ENCODE measurements at places on chromosomes 11 and 22. TPM values are rescaled to one million over a fixed set of nuclear protein-coding genes. Genes with fewer than 3 reads are reported as not detected.

KCNJ1 gene
- total RNA-seq, result not detected

MCHR1 gene
- total RNA-seq, result not detected

PHOX2A gene
- total RNA-seq, result not detected

ANKRD49 gene
- 18.4 TPM for total RNA-seq

TSPAN18 gene
- 1.5 TPM for total RNA-seq

IGSF9B gene
- 91.8 TPM for total RNA-seq

OR9Q2 gene
- total RNA-seq, result not detected

NOX4 gene
- not detected for total RNA-seq

OR5B2 gene
- not detected for total RNA-seq

PAMR1 gene
- total RNA-seq, result not detected

WNT11 gene
- 1.2 TPM for total RNA-seq

CECR2 gene
- 0.14 TPM for total RNA-seq

GDPD4 gene
- not detected for total RNA-seq

POU2AF1 gene
- total RNA-seq, result 68.9 TPM

FOSL1 gene
- 32.1 TPM for total RNA-seq

TSPAN32 gene
- 2.4 TPM for total RNA-seq

YDJC gene
- 56.1 TPM for total RNA-seq

OR10A6 gene
- not detected for total RNA-seq

OPCML gene
- total RNA-seq, result not detected

JOSD1 gene
- 90.4 TPM for total RNA-seq

TIMM8B gene
- 89.7 TPM for total RNA-seq

SNX32 gene
- 1.2 TPM for total RNA-seq

CDON gene
- total RNA-seq, result 1.9 TPM

LARGE1 gene
- total RNA-seq, result 0.47 TPM

RRAS2 gene
- 78.9 TPM for total RNA-seq

CYP2D6 gene
- 3.8 TPM for total RNA-seq

OR52H1 gene
- total RNA-seq, result not detected

SH3BP1 gene
- total RNA-seq, result 110 TPM

PRAME gene
- not detected for total RNA-seq

ADAMTS8 gene
- not detected for total RNA-seq
